Activated T-cell treated with anti-CD3 and anti-CD28 coated beads, Interleukin-2, amount 50 U/mL, for 48 hours (primary cell): ENCODE measurements at places on chromosomes 16 and 17.

- peak; percentile 77 for DNase-seq
These were observed 24.2 kb downstream of the B9D1 start for GRCh38 chr17:19338031-19338990.

DNA sequence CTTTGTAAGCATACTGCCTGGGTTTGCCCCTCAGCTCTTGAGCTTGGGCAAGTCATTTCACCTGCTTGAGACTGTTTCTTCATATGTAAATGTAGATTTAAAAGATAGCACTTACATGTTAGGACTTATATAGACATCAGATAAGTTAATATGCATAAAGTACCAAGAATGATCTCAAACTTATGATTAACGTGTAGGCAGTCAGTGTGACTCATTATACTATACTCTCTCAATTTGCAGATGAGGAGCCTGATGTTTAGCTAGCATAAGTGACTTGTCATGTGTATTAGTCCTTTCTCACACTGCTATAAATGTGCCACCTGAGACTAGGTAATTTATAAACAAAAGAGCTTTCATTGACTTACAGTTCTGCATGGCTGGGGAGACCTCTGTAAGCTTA, 690.5 kb downstream of the KCNJ2 start:
- no peak for DNase-seq

DNA sequence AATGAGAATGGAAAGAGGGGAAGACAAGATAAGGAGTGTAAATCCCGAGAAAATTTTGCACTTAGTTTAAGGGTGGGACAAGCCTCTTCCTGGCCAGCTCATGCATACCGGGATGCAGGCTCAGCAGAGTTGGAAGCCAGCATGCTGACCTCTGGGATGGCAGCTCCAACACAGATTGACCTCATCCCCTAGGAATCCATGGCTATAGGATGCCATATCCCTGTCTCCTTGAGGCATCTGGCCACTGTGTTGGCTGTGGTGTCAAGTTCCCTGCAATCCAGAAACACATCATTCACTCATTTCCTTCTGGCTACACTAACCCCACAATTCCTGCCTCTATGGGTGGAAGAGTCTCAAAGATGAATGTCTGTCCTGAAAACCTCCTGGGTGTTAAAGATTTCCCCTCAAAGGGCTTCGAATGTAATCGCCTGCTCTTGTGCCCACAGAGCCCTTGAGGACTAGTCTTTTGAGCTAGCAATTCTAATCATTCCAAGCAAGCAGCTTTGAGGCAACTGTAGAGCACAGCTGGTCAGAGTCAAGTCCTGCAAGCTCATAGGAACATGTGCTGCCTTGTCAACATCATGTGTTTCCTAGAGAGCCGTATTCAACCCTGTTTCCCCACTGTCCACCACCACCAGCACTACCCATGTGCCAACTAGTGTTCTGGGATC, 141.4 kb downstream of the PMP22 start:
- DNase-seq, result no peak

GRCh38 chr17:27318633-27319032, 24.7 kb downstream of the WSB1 start:
- DNase-seq, result no peak

- no peak for DNase-seq
These were observed 173.7 kb downstream of the SOX9 start for GRCh38 chr17:72294487-72294893.

- DNase-seq, result no peak
These were observed 11.1 kb downstream of the SPPL2C start for GRCh38 chr17:45855691-45856336.

DNA sequence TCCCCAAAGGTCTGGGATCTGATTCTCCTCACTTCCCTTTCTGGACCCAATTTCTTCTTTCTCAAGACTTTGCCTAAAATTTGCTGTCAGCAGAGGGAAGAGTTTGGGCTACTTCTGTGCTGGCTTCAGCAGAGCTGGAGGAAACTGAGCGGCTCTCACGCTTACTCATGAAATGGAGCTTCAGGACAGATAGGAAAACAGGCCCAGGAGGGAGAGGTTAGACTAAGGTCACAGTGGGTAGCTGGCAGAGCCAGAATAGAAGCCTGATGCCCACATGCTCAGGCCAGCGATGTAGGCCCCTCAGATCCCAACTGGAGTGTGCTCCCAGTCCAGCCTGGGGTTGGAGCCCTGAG, 593 bp downstream of the SLC38A7 start:
- no peak for DNase-seq

- DNase-seq, result no peak
These were observed 142.8 kb downstream of the AXIN2 start for GRCh38 chr17:65418622-65419021.

DNA sequence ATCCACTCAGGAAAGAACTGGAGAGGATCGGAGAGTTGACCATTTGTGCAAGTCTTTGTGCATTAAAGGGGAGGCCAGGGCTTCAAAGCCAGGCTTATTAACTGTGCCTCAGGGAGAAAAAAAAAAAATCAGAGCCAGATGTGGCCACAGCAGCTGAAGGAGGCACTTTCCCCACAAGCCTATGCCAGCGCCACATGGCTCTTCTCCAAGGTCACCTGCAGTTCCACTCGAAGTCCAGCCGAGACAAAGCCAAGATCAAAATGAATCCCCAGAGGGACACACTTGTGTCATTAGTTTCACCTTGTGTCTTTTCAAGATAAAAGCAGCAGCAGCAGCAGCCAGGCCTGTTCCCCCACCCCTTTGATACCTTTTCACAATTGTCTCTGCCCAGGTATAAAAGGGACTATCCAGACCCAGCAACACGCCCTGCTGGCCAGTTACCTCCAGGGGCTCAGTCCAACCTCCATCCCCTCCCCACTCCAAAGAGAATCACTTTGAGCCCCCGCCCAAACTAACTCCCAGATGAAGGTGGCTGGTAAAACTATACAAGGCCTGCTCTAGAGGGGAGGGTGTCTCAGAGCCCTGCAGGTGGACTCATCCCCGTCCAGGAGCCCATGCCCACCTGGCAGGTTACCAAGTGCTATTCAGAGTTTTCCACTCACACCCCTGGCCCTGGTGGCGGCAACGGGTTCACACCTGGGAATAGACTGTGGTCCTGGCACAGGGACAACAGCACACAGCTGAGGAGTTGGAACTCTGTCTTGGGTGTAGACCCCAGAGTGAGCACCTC, 29.2 kb downstream of the AXIN2 start:
- DNase-seq, result no peak

DNA sequence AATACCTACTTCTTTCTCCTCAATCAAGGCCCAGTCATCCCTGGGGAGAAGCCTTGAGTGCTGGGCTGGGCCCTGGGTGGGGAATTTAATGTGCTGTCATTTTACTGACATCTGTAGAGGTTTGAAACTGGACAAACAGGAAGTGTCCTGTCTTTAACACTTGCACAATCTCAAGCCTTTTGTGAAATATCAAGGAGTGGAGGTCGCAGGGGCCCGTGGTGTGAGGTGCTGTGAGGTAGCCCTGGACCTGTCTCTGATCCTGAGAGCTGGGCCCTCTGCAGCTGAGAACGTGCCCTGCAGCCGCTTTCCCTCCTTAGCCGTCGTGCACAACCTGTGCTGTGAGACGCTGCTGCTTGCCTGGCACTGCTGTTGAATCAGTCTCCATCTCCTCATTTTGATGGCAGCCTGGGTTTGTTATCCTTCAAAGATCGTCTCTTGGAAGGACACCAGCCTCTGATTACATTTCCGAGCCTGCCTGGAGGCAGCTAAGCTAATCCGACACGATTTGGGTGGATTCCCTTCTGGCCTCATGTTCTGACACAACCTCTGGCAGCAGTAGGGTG, 29.9 kb downstream of the SMARCE1 start:
- DNase-seq, result no peak

DNA sequence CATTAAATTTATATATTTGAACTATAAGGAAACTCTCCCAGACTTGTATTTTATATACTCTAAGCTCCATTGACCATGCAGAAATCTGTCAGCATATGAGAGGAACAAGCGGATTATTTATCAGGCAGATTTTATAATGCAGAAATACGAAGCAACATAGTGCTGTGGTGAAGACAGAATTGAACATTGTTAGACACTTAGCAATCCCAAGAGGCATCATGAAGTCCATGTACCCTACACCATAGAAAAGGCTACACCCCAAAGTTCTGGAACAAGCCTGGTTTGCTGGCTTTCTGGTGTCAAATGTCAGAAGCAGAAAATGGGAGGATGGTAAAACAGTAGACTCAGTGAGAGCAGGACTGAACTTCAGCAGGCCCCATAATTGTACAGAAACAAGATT, 241.1 kb downstream of the PRKCA start:
- DNase-seq, result no peak

GRCh38 chr16:26525856-26526255, 540.9 kb upstream of the C16orf82 start:
- no peak for DNase-seq

GRCh38 chr16:23182679-23183542, at the start of gene SCNN1G:
TSS of gene SCNN1G (plus strand) at chr16:23182745. CDS start at chr16:23186272, 3,527 bp downstream.
- DNase-seq, result peak; percentile 18

DNA sequence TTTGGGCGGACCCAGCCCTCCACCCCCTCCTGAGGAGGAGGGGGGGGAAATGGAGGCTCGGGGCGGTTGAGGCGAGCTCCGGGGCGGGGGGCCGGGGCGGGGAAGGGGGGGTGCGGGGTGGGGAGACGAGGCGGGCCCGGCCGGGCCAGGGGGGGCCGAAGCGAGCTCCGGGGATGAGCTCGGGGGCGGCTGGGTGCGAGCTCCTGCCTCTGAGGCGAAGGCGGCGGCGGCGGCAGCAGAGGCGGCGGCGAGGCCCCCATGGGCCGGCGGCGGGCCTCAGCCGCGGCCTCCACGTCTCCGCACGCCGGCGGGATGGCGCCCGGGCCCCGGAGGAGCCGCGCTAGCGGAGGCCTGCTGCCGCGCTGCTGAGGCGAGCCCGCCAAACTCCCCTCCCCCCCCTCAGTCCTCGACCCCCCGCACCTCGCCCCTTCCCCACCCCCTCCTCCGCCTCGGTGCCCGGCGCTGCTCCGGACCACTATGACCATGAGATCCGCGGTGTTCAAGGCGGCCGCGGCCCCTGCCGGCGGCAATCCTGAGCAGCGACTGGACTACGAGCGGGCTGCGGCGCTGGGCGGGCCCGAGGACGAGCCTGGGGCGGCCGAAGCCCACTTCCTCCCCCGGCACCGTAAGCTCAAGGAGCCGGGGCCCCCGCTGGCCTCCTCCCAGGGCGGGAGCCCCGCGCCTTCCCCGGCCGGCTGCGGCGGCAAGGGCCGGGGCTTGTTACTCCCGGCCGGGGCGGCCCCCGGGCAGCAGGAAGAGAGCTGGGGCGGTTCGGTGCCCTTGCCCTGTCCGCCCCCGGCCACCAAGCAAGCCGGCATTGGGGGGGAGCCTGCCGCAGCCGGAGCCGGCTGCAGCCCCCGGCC, 596 bp downstream of the MSL1 start:
- peak; percentile 39 for DNase-seq

DNA sequence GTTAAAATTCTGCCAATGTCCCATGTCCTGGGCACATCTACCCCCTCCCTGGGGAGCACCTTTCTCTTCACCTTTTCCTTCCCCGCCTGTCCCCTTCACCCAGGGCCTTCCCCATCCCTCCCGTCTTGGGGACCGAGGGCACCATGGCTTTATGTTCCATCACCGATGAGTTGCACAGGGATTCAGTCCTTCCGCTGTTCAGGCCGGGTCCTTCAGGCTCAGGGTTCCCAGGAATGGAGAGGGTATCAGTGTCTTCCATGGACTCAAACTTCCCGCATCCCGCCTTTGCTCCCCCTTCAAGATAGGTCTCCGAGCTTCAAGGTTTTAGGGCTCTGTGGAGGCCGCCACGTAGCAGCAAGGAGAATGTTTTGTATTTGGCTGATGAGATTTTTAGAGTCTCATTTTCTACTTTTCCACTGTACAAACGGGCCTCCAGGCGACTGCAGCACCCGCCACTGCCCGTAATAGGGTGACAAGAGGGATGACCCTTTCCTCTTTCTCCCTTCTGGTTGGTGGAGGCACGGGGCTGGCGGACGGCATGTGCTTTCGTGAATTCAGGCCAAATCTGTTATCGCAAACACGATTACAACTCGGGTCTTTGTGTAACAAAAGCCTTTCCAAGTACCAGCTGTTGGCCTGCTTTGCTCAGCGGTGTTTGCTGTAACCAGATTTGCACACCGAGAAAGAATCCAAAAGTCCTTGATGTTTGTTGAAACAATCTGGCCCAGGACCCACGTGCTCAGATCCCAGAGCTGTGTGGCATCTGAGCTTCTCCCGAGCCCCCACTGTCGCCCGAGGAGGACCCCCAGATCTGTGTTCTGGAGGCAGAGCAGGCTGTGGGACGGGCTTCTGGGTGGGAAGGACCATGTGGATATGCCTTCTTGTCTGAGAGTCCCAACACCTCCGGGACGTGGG, 236.3 kb downstream of the SEC14L1 start:
- DNase-seq, result no peak

DNA sequence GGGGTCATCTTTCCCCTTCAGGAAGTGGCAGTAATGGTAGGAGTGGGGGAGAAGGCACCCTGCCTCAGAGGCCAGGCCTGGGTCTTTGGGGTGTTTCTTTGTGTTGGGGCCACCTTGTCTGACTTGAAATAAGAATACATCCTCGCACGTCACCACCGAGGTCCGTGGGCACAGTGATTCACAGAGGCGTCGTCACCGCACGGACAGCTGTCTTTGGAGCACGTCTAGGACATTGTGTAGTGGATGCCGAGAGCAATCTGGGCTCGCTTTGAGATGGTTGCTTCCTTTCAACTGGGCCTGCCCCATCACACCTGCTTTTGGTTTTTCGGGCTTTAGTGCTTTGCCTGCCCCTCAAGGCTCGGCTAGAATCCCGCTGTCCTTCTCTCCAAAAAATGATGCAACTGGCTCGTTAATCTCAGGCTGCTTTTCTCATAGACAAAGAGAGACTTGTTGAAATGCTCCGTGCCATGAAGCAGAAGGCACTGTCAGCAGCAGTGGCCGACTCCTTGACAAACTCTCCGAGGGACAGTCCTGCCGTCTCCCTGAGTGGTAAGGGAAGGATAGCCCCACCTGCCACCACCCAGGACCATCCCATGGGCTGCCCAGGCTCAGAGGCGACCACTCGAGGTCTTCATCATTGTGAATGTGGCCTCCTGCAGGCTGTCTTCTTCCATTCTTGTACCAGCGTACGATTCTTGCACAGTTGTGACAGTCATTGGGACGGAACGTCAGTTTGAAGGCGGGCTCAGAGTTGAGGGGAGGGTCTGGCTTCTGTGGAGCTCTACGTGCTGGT, 24.0 kb downstream of the GINS2 start:
- DNase-seq, result no peak

GRCh38 chr17:21551081-21551881, 141.0 kb upstream of the KCNJ18 start:
- DNase-seq, result peak; percentile 84

DNA sequence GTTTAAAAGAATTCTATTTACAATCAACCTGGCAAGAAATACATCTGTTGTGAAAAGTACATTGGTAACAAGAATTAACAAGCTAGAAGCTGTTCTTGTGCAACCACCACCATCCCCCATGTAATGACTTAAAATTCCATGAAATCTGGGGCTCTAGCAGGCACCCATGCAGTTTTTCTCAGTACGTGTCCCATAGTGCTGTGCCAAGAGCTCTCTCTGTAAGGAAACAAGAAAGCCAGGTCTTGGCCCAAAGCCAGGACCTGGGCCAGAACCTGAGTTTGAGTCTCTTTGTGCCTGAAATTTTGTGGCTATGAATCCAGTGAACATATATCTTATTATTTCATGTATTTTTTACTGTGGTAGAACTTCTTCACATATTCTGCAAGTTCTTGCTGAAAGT, 46.6 kb downstream of the NUP93 start:
- no peak for DNase-seq
